Stimulated activated CD4-positive, alpha-beta T cell treated with anti-CD3 and anti-CD28 coated beads, Interleukin-12 subunit alpha, Interleukin-12 subunit beta, amount 100 ng/mL, for 24 hours (primary cell): ENCODE measurements at places on chromosomes 12 and 14.

- no peak for DNase-seq
Measured at GRCh38 chr12:116919247-116919661, 8.5 kb downstream of the FBXW8 start.

GRCh38 chr12:802242-803120 is 50.1 kb downstream of the WNK1 start:
- no peak for DNase-seq

DNA sequence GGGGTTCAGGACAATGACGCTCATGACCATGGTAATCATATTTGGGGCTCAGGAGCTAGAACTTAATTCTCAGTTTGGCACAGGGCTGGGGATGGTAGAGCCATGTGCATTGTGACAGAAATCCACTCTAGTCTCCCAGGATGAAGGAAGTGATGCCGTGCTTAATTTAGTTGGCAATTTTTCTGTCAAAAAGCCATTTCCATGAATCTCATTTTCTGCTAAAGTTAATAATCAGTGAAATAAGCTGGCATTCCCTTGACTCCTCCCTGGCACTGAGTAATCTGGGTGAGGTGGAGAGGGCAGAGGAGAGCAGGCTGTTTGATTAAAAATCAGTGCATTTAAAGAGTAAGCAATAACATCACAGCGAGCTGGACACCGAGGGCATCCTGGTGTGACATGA is 45.0 kb upstream of the GPR68 start:
- no peak for DNase-seq

GRCh38 chr12:67929384-67929772 is 59.9 kb upstream of the IFNG-AS1 start:
- DNase-seq, result no peak

DNA sequence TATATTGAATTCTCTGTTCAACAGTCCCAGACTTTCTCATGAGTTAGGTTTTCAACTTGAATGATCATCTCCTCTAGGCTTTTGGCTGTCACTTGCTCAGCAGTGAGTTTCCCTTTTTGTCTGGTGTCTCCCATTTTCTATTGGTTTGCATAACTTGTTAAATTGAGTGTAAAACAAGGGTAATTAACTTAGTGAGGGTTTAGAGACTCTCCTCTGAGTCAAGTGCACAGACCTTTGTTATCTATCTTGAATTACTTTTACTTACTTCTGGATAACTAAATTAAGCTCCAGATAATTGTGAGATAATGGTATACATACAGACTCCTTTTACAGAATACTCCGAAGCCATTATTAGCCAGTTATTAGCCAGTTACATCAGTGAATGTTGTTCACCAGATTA is 22.0 kb downstream of the MLXIP start:
- DNase-seq, result no peak

GRCh38 chr14:60561845-60562746 is 53.1 kb downstream of the SIX6 start:
- DNase-seq, result no peak

DNA sequence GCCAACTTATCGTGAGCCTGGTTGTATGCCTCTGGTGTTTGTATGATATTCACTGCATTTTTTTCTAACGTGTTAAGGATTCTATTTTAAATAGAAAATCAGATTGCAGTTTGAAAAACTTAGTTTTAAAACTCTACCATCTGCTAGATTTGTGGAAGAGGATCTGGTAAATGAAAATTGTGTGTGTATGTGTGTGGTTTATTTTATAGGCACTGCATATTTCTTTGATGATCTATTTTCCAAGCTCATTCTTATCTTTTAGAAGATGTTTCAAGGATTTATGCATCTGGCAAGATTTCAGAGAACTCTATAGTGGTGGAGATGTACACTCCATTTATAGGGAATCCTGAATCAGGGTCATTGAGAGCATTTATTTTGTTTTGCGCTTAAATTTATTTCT is 69.8 kb downstream of the HMGA2 start:
- DNase-seq, result no peak

DNA sequence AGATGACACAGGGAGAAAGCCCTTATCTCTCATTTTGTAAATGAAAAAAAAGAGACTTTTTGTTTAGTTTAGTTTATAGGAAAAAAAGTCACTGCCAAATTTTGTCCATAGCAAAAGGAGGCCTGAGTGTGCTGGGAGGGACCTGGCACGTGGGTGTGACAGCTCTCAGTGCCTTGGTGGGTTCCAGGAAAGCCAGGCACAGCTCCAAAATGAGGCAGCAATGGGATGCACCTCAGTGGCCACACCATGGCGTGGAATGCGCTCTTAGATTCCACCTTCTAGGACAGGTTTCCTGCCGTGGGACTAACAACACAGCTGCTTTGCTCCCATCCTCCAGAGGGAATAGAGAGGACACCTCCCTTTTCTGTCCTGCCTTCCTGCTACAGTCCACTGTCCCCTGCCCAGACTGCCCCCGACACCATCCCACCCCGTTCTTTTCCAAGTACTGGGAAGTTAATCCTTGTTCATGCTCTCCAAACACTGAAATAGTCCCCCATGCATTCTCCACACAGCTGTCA is 207.6 kb downstream of the EMP1 start:
- DNase-seq, result no peak

GRCh38 chr14:102998393-102998792 is 59.0 kb downstream of the CDC42BPB start:
- no peak for DNase-seq

GRCh38 chr14:85587151-85587711 is 57.3 kb downstream of the FLRT2 start:
- DNase-seq, result no peak

GRCh38 chr12:15485466-15485865 is 163.2 kb downstream of the PTPRO start:
- DNase-seq, result no peak

DNA sequence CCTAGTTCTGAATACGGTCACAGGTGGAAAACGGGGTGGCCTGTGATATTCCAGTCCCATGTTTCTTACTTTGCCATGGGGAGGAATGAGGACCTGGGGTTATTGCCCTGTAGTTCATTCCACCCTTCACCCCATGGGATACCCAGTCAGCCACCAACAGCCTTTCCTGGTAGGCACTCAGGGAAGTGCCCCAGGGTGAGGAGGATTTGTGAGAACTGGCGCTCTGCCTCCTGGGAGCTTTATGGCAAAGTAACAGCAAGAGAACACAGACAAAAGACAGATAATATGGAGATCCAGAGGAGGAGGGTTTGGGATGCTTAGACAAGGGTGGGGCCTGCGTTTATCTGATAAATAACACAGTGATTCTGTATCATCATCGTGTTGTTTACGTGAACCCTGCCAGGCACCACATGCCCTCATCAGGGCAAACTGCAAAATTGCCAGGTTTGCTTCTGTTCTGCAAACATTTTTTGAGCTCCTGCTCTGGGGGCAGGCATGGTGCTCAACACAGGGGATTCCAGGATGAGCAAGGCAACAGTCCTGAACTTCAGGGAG is 223.5 kb downstream of the SLC41A2 start:
- DNase-seq, result no peak

GRCh38 chr14:55847766-55848165 is 267.8 kb downstream of the KTN1 start:
- no peak for DNase-seq

DNA sequence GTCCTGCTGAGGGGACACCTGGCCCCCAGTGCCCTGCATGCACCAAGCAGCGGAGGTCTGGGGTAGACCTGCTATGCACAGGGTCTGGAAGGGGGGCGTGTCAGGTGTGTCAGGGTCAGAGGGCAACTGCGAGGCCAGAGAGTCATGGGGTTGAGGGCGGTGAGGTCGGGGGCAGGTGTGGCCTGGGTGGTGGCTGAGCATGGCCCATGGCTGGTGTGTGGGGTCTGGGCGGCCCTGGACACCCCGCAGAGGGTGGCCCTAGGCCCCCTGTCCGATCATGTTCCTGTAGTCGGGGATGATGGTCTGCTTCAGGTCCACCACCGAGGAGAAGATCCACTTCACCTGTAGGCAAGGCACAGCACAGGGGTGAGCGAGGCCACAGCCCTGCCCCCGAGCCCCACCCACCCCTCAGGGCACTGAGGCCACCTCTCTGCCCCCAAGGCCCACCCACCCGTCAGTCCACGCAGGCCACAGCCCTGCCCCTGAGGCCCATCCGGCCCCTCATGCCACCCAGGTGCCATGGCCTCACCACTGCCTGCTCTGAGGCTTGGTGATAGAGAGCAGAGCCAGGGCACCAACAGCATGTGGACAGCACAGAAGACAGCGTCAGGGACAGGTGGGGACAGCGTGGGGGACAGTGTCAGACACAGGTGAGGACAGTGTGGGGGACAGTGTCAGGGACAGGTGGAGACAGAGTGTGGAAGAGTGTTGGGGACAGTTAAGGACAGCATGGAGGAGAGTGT is 211.3 kb downstream of the TMEM121 start:
- no peak for DNase-seq

DNA sequence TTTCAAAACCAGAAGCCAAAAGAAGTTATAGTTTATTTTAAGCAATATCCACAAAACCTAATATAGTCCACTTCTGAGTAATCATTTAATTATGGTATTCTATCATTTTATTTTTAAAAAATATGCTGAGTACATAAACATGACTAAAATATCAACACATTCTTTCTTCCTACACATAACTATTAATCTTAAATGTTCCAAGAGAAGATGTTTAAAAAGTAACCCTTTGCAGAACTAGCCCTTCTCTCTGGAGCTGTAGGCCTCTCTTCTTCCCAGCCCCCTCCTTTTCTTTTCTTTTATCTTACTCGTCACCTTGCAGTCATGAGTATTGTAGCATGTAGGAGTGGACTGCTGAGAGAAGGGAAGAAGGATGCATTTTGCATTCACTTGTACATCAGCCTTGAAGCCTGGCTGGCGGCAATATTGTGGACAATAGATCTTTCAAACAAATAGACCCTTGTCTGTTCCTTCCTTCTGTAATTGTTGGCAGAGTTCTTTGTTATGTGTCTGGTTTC is 941.9 kb downstream of the NRXN3 start:
- DNase-seq, result no peak

GRCh38 chr14:55073856-55074255 is 22.4 kb downstream of the MAPK1IP1L start:
- DNase-seq, result no peak

- no peak for DNase-seq
Measured at GRCh38 chr12:28569698-28570411, 379.6 kb downstream of the CCDC91 start.

GRCh38 chr12:89863493-89863938 is 154.9 kb upstream of the ATP2B1 start:
- no peak for DNase-seq
